Forelimb muscle (tissue), 1 donor: ENCODE measurements at places on chromosomes 7 and 10. TPM values are rescaled to one million over a fixed set of nuclear protein-coding genes. Genes with fewer than 3 reads are reported as not detected.

ABCB4 gene
- 0.40 TPM for polyA plus RNA-seq

GRCh38 chr10:46518028-46518725 lies 38.3 kb downstream of the GPRIN2 start:
- DNase-seq: no peak

GRCh38 chr10:18332048-18332447 lies 191.8 kb downstream of the CACNB2 start:
- DNase-seq: no peak

GRCh38 chr7:29332042-29332811 lies 137.7 kb downstream of the CHN2 start:
- DNase-seq: no peak

- no peak for DNase-seq
Observed at GRCh38 chr7:36972140-36972518, 247.8 kb upstream of the AOAH start.

ZP3 gene
- 12.1 TPM for polyA plus RNA-seq

GRCh38 chr7:109844362-109844761 lies 1246.6 kb upstream of the LRRN3 start:
- no peak for DNase-seq

- no peak for DNase-seq
Observed at GRCh38 chr10:101005361-101005760, 5.8 kb downstream of the LZTS2 start.

SPACDR gene
- 1.7 TPM for polyA plus RNA-seq

GRCh38 chr10:113859261-113859660 lies 4.8 kb downstream of the NHLRC2 start:
- no peak for DNase-seq

- DNase-seq: no peak
Observed at GRCh38 chr10:3876350-3876962, 91.4 kb upstream of the KLF6 start.

CTAGE8 gene
- polyA plus RNA-seq: 0.75 TPM

DNA sequence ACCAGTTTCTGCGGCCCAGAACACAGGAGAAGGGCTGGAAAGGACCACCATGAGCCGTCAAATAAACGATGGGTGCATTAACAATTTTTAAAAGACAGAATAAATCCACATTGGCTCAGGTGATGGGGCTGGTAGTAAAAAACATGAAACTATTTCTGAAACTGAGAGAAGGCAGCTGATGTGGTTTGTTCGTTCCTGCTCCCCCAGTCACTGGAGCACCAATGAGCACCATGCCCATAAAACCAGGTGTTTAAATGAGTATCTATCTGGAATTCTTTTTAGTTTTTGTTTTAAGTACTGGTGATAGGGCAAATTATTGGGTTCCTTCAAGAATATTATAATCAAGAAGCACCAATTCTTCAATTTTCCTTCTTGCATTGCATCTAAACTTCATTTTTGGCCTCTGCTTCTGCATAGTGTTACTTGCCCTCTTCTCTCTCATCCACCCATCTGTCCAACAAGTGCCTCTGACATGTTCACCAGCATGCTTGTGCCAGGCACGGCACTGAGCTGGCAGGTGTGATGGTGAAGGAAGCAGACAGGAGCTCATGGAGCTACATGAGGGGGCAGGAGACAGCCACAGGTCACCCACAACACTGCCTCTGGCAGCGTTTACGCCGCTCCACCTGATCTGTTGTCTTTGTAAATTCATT lies 65.5 kb downstream of the LARP4B start:
- DNase-seq: no peak
